ENCODE measurements at places on chromosomes 5 and 9. TPM values are rescaled to one million over a fixed set of nuclear protein-coding genes. Genes with fewer than 3 reads are reported as not detected.

GRCh38 chr5:168947212-168947868 is 353.6 kb downstream of the SLIT3 start:
- DNase-seq: no peak

- DNase-seq: no peak
Measured at GRCh38 chr5:151288180-151288579, 15.4 kb downstream of the SLC36A3 start.

DNA sequence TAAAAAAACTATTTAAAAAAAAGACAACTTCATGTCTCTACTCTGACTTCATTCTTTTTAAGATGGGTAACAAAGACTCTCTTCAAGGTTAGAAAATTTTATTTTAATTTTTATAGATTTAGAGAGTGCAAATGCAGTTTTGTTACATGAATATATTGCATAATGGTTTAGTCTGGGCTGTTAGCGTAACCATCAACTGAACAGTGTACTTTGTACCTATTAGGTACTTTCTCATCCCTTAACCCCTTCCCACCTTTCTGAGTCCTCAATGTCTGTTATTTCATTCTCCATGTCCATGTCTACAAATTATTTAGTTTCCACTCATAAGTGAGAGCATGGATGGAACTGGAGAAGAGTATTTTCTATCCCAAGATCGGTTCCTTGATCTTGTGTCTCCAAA is 16.8 kb downstream of the TLR4 start:
- no peak for DNase-seq

AHRR gene
- 0.69 TPM for total RNA-seq

All from posterior vena cava (tissue), 2 donors.